ENCODE measurements at places on chromosomes 6 and 20. TPM values are rescaled to one million over a fixed set of nuclear protein-coding genes. Genes with fewer than 3 reads are reported as not detected.

DNA sequence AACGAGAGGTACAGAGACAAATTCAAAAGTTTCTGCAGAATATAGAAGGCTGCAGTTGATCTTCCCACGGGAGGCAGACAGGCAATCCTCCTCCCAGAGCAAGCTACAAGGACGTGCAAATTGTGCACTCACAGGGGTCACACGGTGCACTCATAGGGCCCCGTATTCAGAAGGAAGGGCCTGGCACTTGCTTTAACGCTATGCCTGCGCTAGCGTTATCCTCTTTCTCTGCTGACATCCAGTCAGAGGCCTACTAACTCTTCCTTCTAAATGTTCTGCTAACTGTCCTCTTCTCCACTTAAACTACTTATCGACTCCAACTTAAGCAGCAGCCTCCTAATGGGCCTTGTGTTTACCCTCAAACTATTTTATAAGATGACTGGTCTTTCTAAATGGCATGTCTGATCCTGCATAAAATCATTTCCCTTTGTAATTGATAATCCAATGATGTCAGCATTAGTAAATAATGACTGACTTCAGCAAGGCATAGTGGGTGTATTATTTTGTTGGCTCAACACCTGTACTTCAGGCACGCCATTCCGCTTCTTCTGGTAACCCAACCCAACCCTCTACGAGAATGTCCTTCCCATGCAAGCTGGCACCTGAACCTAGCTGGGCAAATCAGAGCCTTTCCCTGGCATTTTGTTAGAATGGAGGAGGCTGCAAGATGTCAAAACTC, 2.2 kb downstream of the IFNGR1 start:
- DNase-seq: no peak

GRCh38 chr6:167984144-167984719, 13.2 kb upstream of the KIF25 start:
- no peak for DNase-seq

DNA sequence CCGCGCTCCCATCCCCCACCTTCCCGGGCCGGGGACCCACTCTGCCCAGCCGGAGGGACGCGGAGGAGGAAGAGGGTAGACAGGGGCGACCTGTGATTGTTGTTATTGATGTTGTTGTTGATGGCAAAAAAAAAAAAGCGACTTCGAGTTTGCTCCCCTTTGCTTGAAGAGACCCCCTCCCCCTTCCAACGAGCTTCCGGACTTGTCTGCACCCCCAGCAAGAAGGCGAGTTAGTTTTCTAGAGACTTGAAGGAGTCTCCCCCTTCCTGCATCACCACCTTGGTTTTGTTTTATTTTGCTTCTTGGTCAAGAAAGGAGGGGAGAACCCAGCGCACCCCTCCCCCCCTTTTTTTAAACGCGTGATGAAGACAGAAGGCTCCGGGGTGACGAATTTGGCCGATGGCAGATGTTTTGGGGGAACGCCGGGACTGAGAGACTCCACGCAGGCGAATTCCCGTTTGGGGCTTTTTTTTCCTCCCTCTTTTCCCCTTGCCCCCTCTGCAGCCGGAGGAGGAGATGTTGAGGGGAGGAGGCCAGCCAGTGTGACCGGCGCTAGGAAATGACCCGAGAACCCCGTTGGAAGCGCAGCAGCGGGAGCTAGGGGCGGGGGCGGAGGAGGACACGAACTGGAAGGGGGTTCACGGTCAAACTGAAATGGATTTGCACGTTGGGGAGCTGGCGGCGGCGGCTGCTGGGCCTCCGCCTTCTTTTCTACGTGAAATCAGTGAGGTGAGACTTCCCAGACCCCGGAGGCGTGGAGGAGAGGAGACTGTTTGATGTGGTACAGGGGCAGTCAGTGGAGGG, 2.8 kb downstream of the SOX4 start:
- peak; percentile 66 for DNase-seq

CYP21A2 gene
- total RNA-seq: not detected

DNA sequence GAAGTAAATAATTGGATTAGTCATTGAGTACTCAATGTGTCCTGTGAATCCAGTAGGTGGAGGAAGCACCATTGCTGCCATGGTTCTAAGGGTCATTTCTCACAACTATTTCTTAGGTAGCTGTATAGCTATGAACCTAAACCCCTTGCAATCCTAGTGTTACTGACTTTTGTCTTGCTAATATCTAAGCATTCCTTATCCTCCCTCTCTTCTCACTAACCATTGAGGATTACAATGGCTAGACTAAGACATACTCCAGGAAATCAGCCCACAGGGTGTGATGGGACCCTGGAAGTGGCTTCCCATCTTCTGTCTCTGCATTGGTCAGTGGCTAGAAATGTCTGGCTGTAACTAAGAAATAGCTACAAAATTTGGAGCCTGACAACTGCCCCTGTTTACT, 27.3 kb upstream of the FOXA2 start:
- no peak for DNase-seq

- DNase-seq: no peak
These were observed 11.2 kb upstream of the TSBP1 start for GRCh38 chr6:32382757-32383420.

Data from lung microvascular endothelial cell (primary cell).